ENCODE measurements at places on chromosomes 4 and X. TPM values are rescaled to one million over a fixed set of nuclear protein-coding genes. Genes with fewer than 3 reads are reported as not detected.

GRCh38 chrX:103624111-103624510 lies 4.7 kb upstream of the TCEAL1 start:
- DNase-seq, result no peak

DNA sequence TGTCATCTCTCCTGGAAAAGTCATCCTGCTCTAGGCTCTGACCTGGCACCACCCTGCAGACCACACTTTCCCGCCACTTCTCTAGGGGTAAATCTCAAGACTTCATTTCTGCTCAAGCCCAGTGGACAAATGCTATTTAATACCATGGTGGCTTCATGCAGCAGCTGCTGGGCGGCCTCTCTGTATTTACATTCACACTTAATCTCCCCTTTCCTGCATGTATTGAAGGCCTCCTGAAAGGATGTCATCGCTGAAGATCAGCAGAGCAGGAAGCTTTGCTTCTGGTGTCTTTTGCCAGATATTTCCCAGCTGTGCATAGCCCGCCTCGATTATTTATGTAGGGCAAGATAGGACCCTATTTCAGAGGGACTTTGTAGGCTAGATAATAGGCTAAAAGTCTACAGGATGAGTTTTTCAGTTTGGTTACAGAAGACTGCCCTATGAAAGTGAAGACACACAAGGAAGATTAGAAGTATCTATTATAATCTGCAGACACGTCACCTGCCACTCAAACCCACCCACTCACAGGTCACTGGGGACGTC lies 17.2 kb downstream of the PROM1 start:
- DNase-seq, result no peak

GRCh38 chr4:10622728-10623127 lies 61.8 kb downstream of the CLNK start:
- DNase-seq, result no peak

The PDGFRA gene
- polyA plus RNA-seq, result 159 TPM
